ENCODE measurements at places on chromosomes 16 and 17.
A peak's percentile ranks its signal among the peaks of the same experiment; 100 is the strongest.

GRCh38 chr17:2400474-2400866 is 390 bp downstream of the MNT start:
- peak; percentile 53 for DNase-seq

DNA sequence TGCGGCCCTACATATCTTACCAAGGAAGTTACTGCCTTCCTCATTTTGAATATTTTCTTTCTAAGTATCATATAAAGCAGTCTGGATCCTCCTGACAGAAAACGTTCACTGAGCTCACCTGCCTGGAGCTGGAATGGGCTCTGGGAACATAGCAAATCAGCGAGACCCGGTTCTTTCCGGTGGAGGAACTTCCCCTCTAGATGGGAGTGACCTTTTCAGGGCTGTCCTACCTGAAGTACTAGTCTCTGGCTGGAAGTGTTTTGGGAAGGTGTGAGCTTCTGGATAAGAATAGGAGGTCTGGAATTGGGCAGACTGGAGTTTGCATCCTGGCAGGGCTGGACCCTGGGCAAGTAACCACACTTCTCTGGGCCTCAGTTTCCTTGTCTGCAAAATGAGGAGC is 79.3 kb downstream of the SDR42E1 start:
- no peak for DNase-seq

- DNase-seq = no peak
Observed at GRCh38 chr16:14043278-14043677, 27.8 kb upstream of the MRTFB start.

DNA sequence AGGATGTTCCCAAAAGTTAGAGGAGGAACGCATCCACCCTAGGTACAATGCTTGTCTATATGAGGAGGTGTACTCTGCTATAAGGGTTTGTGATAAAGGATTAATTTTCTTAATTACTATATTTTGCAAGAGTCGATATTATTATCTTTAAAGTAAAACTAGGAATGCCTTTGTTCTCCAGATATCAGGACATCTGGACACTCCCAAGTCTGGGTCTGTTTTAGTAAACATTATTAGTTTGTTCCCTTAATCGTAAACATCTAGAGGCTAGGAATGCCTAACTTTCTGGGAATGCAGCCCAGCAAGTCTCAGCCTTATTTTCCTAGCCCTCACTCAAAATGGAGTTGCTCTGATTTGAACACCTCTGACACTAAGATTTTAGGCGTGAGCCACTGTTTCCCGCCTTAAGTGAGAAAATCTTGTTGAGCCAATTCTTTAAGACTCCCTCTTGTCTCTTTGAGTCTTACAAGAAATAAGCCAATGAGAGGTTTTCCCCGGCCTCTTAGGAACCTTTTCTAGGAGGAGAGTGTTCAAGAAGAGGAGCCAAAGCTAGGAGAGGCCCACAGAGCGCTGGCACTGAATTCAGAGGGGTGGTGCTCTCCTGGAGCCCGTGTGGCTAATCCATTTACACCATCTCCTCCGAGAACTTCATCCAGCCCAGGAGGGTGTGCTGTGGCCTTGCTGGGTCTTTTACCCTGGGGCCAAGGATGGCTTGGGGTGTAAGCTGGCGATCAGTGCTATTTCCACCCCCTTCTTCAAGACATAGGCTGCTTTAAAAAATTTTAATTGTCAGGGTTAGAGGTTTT is 40.9 kb downstream of the SMARCE1 start:
- no peak for DNase-seq

DNA sequence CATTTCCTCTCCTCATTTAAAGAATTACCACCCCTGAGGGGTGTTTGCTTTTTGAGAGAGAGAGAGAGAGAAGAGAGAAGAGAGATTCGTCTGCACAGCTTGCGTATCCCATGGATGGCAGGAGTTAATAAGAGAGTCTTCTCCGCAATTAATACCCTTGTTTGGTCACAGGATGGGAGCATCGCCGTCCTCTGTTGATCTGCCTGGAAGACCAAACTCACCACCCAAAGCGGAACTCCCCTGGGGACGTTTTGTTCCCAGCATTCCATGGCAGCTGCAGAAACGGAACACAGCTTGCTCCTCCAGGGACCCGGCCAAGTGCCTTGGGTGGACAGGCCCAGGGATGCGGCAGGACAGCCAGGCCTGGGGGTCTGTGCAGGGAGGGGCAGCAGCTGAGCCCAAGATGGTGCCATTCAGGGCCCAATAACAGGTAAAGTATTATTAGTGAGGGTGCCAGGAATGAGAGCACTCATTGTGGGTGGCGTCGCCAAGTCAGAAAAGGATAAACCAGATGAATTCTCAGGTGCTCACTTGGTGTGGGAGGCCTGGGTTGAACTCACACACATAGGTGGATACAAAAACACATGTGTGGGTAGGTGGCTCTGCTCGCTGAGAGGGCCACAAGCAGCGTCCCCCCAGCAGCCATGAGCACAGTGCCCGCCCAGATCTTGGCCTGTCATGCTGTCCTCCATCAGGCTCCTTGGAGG is 83.1 kb downstream of the NT5M start:
- no peak for DNase-seq

Measured in fibroblast of skin of back (primary cell).